ENCODE measurements at places on chromosomes 3 and 15. TPM values are rescaled to one million over a fixed set of nuclear protein-coding genes. Genes with fewer than 3 reads are reported as not detected.

ITGB5 gene
- total RNA-seq = 144 TPM

PIGZ gene
- 5.1 TPM for total RNA-seq

GRCh38 chr3:160477750-160478149 lies 28.2 kb upstream of the TRIM59 start:
- no peak overlapping the region for H3K4me3 ChIP-seq
- H3K36me3 ChIP-seq = no peaks in the 10 kb centered on the region
- DNase-seq = no peak
- no peak overlapping the region for H3K27ac ChIP-seq

GRCh38 chr15:68726246-68726645 lies 94.4 kb downstream of the ANP32A start:
- H3K4me1 ChIP-seq = peaks cover 2% of the 10 kb centered on the region
- no peak overlapping the region for H3K27ac ChIP-seq
- H3K4me3 ChIP-seq = no peak overlapping the region

ALCAM gene
- 138 TPM for total RNA-seq

- H3K4me1 ChIP-seq = peaks cover 11% of the 10 kb centered on the region
- H3K4me3 ChIP-seq = no peak overlapping the region
- no peaks in the 10 kb centered on the region for H3K36me3 ChIP-seq
- peak; percentile 77 for DNase-seq
- no peaks in the 10 kb centered on the region for H3K27me3 ChIP-seq
These were observed 7.9 kb downstream of the FAH start for GRCh38 chr15:80160570-80161156.

GRCh38 chr3:147513785-147514184 lies 104.6 kb downstream of the ZIC1 start:
- DNase-seq = no peak
- H3K27ac ChIP-seq = no peak overlapping the region
- no peaks in the 10 kb centered on the region for H3K36me3 ChIP-seq
- H3K4me3 ChIP-seq = no peak overlapping the region
- H3K4me1 ChIP-seq = no peaks in the 10 kb centered on the region

GRCh38 chr3:13041113-13041776 lies 32.0 kb downstream of the IQSEC1 start:
- peaks cover 3% of the 10 kb centered on the region for H3K27me3 ChIP-seq
- no peak overlapping the region for H3K27ac ChIP-seq
- H3K4me3 ChIP-seq = no peak overlapping the region
- no peaks in the 10 kb centered on the region for H3K4me1 ChIP-seq
- H3K36me3 ChIP-seq = no peaks in the 10 kb centered on the region

GRCh38 chr15:79884204-79884596 lies 12.6 kb downstream of the MTHFS start:
- DNase-seq = no peak
- no peak overlapping the region for H3K4me3 ChIP-seq
- no peaks in the 10 kb centered on the region for H3K4me1 ChIP-seq

DNA sequence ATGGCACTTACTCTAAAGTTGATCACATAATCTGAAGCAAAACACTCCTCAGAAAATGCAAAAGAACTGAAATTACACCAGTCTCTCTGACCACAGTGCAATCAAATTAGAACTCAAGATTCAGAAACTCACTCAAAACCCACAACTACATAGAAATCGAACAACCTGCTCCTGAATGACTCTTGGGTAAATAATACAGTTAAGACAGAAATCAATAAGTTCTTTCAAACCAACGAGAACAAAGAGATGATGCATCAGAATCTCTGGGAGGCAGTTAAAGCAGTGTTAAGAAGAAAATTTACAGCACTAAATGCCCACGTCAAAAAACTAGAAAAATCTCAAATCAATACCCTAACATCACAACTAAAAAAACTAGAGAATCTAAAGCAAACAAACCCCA lies 227.2 kb downstream of the CTNNB1 start:
- no peaks in the 10 kb centered on the region for H3K36me3 ChIP-seq
- no peaks in the 10 kb centered on the region for H3K4me1 ChIP-seq
- DNase-seq = no peak
- no peaks in the 10 kb centered on the region for H3K27me3 ChIP-seq
- H3K27ac ChIP-seq = no peak overlapping the region
- H3K4me3 ChIP-seq = no peak overlapping the region

GRCh38 chr3:9448071-9448470 lies 50.7 kb downstream of the SETD5 start:
- no peak for DNase-seq
- peaks cover 65% of the 10 kb centered on the region for H3K36me3 ChIP-seq
- no peaks in the 10 kb centered on the region for H3K4me1 ChIP-seq
- H3K4me3 ChIP-seq = no peak overlapping the region

GRCh38 chr3:191136347-191136746 lies 62.7 kb upstream of the OSTN start:
- peaks cover 5% of the 10 kb centered on the region for H3K4me1 ChIP-seq
- peak; percentile 63 for DNase-seq
- no peak overlapping the region for H3K27ac ChIP-seq
- no peak overlapping the region for H3K4me3 ChIP-seq
- no peaks in the 10 kb centered on the region for H3K27me3 ChIP-seq
- no peaks in the 10 kb centered on the region for H3K36me3 ChIP-seq

- no peak overlapping the region for H3K4me3 ChIP-seq
- H3K27me3 ChIP-seq = no peaks in the 10 kb centered on the region
- H3K36me3 ChIP-seq = peaks cover 26% of the 10 kb centered on the region
- H3K27ac ChIP-seq = peak overlapping the region; percentile 16
These were observed 22.4 kb downstream of the CHD2 start for GRCh38 chr15:92922418-92923002.

SGO1 gene
- total RNA-seq = 15.5 TPM

- H3K27me3 ChIP-seq = no peaks in the 10 kb centered on the region
- H3K4me1 ChIP-seq = no peaks in the 10 kb centered on the region
- H3K27ac ChIP-seq = no peak overlapping the region
- DNase-seq = no peak
These were observed 152.9 kb downstream of the IL1RAP start for GRCh38 chr3:190666821-190667220.

SLC15A2 gene
- total RNA-seq = 0.60 TPM

DNA sequence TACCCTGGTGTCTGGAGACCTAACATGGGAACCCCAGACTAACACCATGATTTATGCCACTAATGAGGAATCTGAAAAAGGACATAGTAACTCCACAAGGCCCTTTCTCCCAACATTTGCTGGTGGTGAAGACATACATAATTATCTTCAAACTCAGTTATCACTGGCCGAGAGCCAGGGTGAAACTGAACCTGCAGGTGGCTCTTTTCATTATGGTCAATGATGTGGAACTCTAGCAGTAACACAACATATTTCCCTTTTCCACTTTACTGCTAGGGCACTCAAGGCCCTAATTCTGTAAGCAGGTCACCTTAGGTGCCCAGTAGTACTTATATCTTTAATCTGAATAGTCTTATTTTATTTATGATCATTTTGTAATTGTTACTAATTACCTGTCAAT lies 326.4 kb upstream of the SATB1 start:
- H3K36me3 ChIP-seq = no peaks in the 10 kb centered on the region
- H3K27ac ChIP-seq = no peak overlapping the region
- H3K27me3 ChIP-seq = no peaks in the 10 kb centered on the region
- no peak overlapping the region for H3K4me3 ChIP-seq
- no peak for DNase-seq
- no peaks in the 10 kb centered on the region for H3K4me1 ChIP-seq

RTP4 gene
- total RNA-seq = 0.22 TPM

- no peak for DNase-seq
- H3K4me3 ChIP-seq = no peak overlapping the region
- H3K4me1 ChIP-seq = no peaks in the 10 kb centered on the region
- H3K27ac ChIP-seq = no peak overlapping the region
- no peaks in the 10 kb centered on the region for H3K27me3 ChIP-seq
These were observed 240.0 kb upstream of the CFAP20DC start for GRCh38 chr3:59289831-59290230.

SLC7A14 gene
- total RNA-seq = 0.07 TPM

DNA sequence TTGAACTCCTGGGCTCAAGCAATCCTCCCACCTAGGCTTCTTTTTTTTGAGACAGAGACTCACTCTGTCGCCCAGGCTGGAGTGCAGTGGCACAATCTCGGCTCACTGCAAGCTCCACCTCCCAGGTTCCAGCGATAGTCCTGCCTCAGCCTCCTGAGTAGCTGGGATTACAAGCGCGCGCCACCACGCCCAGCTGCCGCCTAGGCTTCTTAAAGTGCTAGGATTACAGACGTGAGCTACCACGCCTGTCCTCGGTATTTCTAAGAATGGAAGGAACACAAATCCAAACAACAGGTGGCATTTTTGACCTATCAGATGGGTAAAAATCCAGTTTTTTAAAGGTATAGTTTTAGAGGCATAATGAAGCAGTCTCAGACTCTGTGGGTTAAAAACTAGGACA lies 113.8 kb downstream of the ANP32A start:
- no peaks in the 10 kb centered on the region for H3K27me3 ChIP-seq
- no peak overlapping the region for H3K4me3 ChIP-seq
- H3K36me3 ChIP-seq = no peaks in the 10 kb centered on the region
- no peak overlapping the region for H3K27ac ChIP-seq

DNA sequence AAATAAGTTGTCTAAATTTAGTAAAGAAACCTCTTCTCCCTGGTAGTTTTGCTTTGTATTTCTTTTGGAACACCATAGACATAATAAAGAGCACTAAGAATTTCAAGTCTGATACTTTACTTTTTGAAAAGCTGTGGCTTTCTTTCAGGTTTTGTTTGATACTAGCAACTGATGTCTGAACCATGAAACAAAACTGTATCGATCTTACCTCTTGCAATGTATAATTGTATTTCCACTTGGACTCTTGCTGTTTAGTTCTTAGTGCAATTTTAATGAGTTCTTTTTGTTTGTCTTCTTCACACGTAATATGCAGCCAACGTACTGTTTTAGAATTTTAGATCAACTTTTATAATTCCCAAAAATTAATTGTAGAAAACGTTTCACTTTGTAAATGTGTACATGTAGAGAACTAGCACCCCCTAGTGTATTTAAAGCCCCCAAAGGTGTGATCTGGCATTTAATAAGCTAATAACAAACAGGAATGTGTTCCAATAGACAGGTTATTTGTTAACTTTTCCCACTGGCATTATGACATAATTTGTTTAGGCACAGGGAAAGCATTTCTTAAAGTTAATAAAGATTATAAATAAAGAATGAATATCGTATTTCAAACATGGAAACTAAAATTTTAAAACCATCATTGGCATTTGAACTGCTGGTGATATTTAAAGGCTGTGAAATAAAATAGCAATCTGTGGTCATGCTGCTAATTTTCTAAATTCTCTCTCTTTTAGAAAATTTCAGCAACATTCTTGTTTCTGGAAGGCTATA lies 289.1 kb upstream of the DNAJC19 start:
- H3K27me3 ChIP-seq = no peaks in the 10 kb centered on the region
- no peaks in the 10 kb centered on the region for H3K36me3 ChIP-seq
- H3K4me3 ChIP-seq = no peak overlapping the region
- H3K27ac ChIP-seq = no peak overlapping the region
- peak; percentile 6 for DNase-seq

DNA sequence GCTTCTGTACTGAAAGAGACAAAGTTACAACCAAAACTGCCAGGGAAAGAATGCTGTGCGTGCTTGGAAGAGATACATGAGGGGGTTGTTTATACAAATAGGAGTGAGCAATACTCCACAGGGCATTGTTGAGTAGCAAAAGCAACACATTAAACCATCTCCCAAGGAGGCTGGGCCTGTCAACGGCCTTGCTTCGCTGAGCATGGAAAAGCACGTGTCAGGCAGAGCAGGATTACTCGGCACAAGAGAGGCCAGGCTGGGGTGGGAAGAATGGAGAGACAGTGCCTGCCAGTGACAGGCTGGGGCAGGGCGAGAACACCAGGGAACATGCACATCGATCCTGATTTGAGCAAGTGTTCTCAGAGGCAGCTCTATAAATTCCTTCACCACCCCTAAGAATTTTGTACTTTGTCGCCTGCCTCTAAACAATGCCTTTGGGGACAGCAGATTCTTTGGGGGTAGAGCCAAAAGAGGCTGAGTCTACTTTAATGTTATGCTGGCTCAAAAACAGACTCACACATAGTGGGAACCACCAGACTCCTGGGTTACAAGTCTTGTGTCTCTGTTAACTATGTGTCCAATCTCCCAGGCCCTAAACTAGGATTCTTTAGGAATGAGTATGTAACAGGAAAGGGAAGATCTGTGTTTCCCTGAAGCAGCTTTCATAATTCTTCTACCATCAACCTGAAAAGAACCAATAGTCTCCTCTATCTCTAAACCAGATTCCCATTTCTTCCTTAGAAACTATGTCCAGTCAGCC lies 67.2 kb downstream of the LIPC start:
- H3K27ac ChIP-seq = no peak overlapping the region
- H3K36me3 ChIP-seq = no peaks in the 10 kb centered on the region
- H3K4me3 ChIP-seq = no peak overlapping the region
- DNase-seq = no peak

ERC2 gene
- 15.5 TPM for total RNA-seq

DNA sequence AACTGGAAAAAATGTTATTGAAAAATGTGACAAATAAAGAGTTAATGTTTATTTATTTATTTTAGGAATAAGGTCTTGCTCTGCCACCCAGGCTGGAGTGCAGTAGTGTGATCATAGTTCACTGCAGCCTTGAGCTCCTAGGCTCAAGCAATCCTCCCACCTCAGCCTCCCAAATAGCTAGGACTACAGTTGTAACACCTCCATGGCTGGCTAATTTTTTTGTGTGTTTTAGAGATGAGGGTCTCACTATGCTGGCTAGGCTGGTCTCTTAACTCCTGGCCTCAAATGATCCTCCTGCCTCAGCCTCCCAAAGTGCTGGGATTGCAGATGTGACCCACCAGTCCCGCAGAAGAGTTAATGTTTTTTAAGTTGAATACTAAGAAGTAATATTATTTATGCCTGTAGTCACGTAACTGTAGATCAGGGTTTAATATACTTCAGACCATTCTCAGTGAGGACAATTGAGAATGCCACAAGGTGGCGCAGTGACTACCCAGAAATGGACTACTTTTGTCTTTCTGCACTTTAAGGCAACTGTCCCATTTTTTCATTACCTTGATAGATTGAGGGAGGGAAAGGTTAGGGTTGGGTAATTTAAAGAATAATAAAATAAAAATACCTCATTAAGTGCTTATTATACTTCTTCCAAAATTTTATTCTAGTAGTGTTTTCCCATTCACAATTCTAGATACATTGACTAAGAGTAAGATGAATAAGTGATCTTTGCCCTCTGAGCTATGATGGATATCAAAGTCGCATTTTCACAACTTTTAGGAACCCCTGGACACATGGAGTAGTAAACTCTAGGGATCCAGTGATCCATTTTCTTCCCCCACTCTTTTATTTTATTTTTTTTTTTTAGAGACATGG lies 6.0 kb downstream of the MUC13 start:
- H3K4me3 ChIP-seq = no peak overlapping the region
- no peak overlapping the region for H3K27ac ChIP-seq
- DNase-seq = peak; percentile 74
- no peaks in the 10 kb centered on the region for H3K4me1 ChIP-seq
- H3K27me3 ChIP-seq = peaks cover 3% of the 10 kb centered on the region

DNA sequence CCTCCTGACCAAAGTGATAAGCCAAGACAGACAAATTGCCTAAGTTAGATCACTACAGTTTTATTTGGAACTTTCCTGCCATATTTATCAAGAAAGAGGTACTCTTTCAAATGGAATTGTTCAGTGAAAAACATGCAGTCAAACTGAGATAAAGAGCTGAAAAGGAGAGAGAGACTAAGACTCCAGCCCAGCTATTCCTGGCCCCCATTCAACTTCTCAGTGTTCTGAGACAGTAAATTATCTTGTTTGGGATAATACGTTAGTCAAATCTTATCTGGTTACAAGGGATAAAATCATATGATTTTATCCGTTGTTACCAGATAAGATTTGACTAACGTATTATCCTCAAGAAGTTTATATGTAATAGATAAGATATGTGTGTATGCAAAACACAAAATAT lies 67.6 kb upstream of the CMC1 start:
- no peak for DNase-seq
- H3K4me3 ChIP-seq = no peak overlapping the region

THRB gene
- 0.18 TPM for total RNA-seq
